ENCODE measurements at places on chromosomes 7 and 10.

GRCh38 chr10:122407375-122408125 lies 33.0 kb downstream of the PLEKHA1 start:
- DNase-seq, result no peak

DNA sequence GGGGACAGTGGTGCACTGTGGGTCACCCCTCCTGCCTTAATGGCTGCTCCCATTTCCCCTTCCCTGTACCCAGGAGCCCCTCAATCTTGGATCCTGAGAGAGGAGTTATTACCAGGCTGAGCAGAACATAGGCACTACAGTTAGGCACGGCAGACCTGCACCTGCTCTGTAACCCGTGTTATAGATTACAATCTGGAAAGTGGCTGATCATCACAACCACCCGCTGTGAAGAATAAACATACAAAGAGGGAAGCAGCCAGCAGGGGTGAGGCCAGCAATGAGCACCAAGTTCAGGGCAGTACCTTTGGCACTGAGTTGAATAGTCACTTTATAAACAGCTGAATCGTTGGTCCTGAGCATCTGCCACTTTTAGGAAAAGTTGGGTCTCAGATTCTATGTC lies 1.7 kb downstream of the CDHR1 start:
- no peak for DNase-seq

DNA sequence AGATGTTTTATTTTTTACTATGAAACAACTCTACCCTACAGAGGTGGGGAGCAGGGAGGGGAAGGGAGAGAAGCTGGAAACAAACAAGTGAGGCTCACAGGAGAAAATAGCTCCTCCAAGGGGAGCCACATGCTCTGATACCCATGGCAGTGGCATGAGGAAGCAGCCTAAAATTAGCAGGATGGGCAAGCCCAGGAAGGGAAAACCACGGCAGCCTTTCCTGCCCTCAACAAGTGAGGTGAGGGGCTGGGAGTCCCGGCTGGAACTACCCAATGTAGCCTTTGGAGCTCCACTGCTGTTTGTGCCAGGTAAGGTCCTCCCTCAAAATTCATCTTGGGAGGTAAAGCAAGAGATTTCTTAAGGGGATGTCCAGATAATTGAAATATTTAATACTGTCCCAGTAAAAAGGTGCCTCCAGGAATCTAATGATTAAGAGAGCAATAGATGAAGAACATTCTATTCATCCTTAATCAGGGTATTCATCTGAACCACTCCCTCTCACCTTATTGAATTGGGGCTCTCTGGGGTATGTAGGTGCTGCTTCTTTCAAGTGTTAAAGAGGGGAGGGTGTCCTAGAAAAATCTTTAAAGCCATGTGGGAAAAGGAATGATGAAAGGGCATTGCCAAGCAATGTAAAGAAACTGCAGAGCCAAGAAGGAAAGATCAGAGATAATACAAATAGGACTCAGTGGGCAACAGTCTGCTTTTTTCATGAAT lies 12.8 kb upstream of the HERC4 start:
- DNase-seq, result no peak

DNA sequence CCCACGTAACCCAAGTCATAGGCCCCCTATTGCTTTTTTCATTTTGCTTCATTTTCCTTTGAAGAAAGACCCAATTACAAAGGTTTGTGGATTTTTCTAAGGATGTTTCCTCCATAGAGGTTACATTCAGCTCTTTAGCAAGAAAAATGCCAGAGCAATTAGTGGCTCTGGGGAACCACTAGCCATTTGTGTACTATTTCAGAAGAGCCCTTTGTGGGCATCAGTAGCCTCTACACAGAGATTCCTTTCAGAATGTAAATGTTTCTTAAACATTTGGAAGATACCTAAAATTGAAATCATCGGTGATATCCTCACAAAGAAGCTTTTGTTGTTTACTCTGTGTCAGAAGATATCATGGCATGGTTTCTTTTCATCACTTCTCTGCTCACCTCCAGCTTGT lies 291.0 kb upstream of the KMT2E start:
- DNase-seq, result no peak

DNA sequence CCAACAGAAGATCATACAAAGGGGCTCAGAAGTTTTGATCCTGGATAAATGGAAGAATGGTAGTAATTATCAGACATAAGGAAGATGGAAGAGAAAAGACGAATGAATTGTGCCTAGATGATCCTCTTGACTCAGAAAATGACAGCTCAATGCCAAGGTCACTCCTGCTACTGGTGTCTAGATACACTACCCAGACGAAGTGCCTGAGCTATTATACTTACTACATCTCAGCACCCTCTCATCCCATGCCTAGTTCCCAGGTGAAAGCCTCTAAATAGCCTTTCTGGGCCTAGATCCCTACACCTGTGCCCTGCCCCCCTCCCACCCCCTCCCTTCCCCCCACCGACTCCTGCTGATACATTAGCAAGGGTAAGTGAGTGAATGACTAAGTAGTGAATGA lies 25.5 kb downstream of the PDE1C start:
- DNase-seq, result no peak

DNA sequence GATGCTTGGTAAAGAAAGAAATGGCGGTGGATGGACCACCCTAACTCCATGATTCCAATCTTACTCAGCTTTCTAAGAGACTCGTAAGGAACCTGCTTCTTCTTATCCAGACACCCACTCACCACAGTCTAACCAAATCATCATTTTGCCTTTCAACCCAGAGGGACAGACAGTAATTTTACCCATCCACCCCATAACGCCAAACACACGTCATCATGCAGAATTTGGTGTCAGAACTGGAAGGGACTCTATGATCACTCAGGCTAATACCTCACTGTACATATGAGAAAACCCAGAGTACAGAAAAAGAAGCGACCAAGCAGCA lies 388 bp downstream of the ECD start:
- no peak for DNase-seq

GRCh38 chr7:120480472-120480871 lies 207.5 kb downstream of the KCND2 start:
- no peak for DNase-seq

DNA sequence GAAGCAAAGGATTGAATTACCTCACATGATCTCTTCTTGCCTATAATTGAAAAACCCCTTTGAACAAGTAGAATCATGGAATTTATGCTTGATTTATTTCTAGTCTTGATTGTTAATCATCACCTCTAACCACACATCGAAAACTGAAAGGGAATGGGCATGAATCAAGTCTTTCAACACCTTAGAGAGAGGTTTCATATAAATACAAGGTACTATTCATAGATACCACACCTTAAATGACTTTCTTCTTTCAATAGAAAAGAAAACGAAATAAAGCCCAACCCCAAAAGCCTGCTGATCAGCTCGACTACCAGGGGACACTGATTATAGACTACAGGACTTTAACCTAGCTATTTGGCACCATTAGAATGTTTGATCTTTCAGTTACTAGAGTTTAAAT lies 128.6 kb upstream of the PTPRZ1 start:
- no peak for DNase-seq

- DNase-seq, result no peak
These were observed 8.3 kb upstream of the KAZALD1 start for GRCh38 chr10:101053516-101053915.

GRCh38 chr7:99789441-99790070 lies 5.6 kb upstream of the CYP3A4 start:
- no peak for DNase-seq

GRCh38 chr7:10860516-10860915 lies 113.2 kb upstream of the PHF14 start:
- DNase-seq, result no peak

- DNase-seq, result no peak
These were observed 479 bp upstream of the SEMA4G start for GRCh38 chr10:100968863-100969186.

DNA sequence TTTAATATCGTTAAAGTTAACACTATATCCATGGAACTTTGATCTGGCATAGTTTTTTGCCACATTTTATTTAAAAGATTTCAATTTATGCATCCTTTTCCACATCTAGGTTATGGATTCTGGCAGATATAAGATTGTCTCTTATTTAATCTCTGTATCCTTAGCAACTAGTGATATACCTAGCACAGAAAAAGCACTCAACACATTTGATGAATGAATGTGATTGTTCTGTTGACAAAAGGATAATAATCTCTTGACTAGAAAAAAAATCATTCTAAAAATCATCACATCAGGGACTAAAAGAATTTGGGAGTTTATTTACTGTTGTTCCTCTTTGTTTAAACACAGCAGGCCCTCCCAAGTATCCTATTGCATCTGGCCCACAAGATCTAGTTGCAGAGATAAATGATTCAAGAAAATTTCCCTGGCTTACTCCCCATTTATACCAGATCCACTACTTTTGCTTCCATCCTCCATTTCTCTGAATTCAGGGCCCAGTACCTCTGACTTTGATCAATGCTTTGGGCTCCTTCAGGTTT lies 84.0 kb upstream of the C1GALT1 start:
- no peak for DNase-seq

DNA sequence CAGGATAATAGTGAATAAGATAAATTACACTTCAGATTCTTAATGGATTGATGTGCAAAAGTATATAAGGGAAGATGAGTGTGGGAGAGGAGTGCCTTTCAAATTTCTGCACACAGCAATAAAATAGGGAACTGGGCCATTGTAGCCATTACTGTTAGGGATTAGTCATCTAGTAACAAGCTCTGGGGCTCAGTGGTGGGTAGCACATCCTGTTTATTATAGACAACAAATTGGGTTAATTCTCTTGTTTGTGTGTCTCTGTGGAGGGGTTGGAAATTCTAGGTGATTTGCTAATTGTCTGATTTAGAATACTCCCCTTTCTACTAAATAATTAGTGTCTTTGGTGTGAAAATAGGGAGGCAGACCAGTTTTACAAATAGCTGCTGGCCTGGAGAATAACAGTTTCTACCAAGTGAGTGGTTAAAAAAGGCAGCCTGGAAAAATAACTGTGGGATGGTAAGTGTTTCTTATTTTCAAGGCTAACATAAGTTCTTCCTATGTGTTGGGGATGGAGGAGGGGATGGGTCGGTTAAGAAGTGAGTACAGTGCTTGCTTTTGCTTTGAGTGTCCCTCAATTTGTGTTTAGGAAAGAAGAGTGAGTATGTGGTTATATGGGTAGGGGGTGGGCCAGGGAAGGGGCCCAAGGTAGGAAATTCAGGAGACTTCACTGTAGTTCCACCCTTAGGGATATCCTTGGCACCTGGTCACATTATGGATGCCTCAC lies 43.3 kb upstream of the TMEM248 start:
- DNase-seq, result no peak

GRCh38 chr10:6322805-6323204 lies 120.1 kb downstream of the PFKFB3 start:
- no peak for DNase-seq

DNA sequence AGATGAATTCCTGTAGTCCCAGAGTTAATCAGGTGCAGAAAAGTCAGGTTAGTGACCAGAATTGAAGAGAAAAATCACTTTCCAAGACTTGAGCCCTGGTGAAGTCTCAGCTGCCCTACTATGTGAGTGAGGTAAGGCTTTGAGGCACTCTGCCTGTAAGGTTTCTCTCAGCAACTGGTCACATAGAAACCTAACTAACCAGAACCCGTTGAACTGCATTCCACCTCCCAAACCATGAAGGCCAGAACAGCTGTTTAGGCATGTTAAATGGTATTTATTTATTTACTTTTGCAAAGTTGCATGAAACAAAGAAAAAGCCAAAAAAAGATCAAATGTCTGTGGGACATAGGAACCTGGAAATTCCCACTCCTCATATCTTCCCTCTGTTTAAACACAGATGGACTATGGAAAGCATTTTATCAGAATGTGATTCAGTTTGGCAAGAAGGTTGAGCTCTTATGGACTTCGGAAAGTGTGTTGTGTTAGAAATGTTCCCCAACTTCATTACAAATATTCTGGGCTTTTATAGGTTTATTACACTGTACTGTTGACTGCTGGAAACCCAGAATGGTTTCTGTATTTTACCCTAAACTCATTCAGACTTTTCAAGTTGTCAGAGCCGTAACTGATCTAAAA lies 12.8 kb upstream of the GPR85 start:
- DNase-seq, result no peak

DNA sequence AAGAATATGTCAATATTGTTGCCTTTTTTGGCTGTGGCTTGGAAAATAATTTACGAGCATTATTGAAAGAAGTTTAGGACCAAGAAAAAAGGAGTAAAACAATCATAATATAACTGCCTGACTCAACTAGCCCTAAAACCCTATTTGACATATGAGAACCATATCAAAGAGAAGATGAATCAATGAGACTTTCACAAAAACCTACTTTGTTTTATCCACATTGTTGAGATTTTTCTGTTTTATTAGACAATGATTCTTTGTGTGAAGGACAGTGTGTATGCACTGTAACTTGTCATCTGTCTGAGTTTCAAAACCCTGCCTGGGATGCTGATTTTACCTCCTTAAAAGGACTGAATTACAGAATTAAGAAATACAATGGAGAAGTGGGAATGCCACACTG lies 19.0 kb downstream of the SOSTDC1 start:
- no peak for DNase-seq

DNA sequence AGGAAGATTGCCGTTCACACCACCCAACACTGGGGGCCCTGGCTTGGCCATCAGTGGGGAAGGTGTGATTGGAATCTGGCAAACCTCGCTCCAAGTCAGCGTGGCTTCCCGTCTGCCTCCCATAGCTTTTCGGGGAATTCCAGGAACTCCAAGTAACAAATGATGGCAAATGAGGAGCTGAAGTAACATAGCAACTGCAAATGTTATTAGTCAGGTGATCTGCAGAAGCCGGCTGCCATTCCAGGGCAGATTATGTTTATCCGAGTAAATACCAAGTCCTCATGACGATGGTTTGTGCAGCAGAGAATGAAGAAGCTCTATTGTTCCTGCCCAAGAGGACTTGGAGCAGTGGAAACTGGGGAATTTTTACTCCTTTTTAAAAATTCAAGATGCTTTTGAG lies 270.5 kb upstream of the PODXL start:
- DNase-seq, result no peak

- DNase-seq, result peak; percentile 40
These were observed 24.1 kb downstream of the TBATA start for GRCh38 chr10:70761031-70761601.

DNA sequence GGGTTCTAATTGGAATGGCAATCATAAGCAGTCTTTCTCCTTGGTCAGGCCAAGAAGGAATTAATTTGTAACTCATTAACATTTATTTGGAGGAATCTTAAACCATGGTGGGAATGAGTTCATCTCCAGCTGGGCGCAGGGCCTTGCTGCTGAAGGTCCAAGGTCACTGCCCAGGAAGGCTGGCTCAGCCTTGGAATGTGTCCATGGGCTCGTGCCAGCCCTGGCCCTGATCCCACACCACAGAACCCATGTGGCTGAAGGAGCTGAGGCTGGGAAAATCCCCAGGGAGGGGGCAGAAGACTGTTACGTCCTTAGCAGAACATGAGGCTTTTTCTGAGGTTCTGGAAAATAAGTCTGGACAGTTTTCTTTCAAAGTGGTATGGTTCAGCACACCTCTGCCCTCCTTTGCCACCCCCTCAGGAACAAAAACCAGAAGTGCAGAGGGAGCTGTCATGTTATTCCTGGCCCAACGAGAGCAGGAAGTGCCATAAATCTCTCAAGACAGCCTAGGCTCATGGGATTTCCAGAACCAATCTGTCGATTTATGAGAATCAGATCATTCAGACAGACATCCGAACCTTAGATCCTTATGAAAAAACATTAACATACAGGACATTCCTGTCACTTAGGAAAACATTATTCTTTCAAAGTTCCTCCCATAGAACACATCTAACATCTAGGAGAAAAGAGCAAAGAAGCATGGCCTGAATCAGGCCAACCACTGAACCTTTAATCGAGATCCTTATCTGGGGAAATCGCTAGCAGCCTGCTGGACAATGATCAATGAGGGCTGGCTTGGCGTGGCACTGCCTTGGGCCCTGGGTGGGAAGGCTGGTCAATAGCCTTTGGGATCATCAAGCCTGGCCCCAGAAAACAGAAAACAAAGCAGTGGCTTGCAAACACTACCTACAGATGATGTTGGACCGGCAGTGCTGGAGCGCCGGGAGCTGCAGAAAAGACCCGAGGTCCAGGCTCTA lies 134.3 kb downstream of the TAX1BP1 start:
- DNase-seq, result no peak
